NCI-H187 treated with DMSO at 0.1 percent for 48 hours (cell line): ENCODE measurements at places on chromosomes 6 and 20.

DNA sequence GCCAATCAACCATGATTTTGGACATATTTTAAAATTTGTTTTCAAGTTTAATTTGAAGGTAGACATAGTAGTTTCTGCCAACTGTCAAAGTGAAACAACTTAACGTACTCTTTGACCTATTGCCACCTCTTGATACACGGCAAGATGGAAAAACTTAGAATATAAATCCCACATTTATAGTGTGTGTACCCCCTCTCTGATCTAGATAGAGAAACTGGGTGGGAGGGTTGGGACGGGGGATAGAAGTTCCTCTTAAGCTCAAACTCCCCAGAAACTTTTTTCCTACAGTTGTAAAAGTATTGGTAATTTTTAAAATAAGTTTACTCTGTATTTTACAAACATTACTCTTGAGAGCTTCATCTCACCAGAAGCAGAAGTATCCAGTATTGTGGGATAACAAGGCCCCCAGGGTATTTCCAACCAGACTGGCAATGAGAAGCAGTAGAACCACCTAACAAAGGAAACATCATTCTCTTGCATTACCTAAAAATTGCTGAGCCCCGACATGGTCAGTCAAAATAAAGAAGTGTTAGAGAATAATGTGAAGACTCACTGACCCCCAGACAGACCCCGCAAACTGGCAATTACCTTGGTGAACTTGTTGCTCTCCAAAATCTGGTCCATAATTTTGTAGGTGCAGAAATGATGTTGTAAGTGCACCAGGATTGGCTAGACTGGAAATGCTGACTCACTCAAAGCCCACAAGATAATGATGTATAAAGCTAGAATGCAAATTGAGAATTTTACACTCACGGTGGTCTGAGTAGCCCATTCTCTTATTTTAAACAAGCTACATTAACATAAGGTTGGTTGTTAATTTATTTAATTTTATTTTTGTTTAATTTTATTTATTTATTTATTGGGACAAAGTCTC, 74.7 kb upstream of the TNFAIP3 start:
- DNase-seq = no peak

DNA sequence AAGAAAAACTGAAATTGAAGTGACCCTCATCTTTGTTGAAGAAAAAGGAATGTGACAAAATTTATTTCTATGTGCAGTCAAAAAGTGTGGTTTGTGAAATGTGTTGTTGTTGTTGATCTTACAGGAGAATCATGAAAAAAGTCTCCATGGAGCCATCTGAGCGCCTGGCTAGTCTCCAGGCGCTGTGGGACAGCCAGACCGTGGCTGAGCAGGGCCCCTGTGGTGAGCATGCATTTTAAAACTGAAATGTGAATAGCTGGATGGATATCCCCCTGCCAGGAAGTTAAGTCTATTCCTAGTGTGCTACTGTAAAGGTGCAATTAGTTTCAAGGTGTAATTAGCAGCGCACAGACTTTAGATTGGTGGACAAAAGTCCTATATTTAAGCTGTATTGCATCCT, 170.6 kb downstream of the CARMIL1 start:
- DNase-seq = no peak

GRCh38 chr6:22442826-22443225, 126.5 kb upstream of the HDGFL1 start:
- no peak for DNase-seq

DNA sequence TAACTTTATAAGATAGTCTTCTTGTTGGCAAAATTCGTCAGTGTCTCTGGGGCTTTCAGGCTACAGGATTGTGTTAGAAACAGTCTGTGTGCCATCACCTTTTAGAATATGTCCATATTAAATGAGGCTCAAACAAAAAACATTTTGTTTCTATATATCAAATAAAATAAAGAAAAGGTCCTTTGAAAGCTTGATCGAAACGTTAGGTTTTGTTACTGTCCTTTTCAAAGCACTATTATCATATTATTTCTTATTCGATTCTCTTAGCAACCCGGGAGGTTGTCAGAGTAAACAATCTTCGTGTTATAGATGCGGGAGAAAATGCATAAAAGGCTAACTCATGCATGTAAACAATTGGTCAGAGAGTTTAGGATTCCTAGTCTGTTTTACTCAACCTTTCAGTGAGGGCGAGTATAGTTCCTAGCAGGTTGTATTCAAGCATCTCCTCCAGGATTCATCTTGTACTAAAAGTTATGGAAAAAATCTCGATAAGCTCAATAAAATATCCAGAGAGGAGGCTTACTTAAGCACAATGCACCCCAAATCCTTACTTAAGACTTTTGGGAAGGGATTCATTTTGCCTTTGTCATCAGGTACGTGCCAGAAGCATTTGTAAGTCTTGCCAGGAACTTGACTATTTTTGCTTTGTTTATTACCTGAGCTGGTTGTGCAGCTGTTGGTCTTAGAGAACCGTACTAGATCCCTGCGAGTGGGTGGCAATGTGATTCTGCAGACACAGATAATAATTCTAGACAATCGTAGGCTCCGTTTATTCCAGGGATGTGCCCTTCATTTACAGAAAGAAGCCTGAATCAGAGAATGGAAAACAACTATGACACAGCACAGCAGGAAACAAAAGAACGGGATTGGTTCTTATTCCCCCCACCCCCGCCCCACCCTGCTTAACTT, 159.6 kb upstream of the ZNF217 start:
- no peak for DNase-seq

- DNase-seq = no peak
Measured at GRCh38 chr6:9831783-9832182, 583.1 kb downstream of the TFAP2A start.

GRCh38 chr6:87029711-87030314, 65.1 kb downstream of the CGA start:
- no peak for DNase-seq

- no peak for DNase-seq
Measured at GRCh38 chr20:36385503-36385902, 79.4 kb downstream of the DLGAP4 start.

DNA sequence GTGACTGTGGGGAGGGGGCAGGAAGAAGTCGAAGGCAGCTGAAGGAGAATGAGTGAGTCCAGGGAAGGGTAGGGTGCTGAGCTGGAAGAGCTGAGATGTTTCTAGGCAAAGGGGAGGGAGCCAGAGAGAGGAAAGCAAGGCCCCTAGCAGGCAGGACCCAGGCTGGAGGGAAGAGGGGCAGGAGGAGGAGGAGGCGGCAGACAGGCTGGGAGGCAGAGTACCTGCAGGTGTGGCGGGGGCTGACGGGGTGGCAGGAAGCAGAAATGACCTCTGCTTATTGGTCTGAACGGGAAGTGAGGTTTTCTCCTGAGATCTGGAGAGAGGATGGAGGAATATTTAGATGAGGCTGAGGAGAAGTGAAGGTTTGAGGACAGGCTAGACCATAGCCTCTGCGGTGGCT, 10.7 kb upstream of the EMILIN3 start:
- DNase-seq = no peak
